ENCODE measurements at places on chromosomes 2 and 18. TPM values are rescaled to one million over a fixed set of nuclear protein-coding genes. Genes with fewer than 3 reads are reported as not detected.

The ZEB2 gene
- 177 TPM for total RNA-seq

The STARD6 gene
- total RNA-seq = not detected

The VSNL1 gene
- total RNA-seq = 31.5 TPM

The SCN9A gene
- total RNA-seq = 3.8 TPM

The MC4R gene
- not detected for total RNA-seq

The SMYD1 gene
- total RNA-seq = not detected

The FKBP1B gene
- 11.0 TPM for total RNA-seq

The KATNAL2 gene
- total RNA-seq = 3.8 TPM

The VWC2L gene
- not detected for total RNA-seq

The IL1A gene
- not detected for total RNA-seq

The KIAA2012 gene
- total RNA-seq = not detected

The LMAN1 gene
- 90.2 TPM for total RNA-seq

The SLC4A5 gene
- 1.3 TPM for total RNA-seq

DNA sequence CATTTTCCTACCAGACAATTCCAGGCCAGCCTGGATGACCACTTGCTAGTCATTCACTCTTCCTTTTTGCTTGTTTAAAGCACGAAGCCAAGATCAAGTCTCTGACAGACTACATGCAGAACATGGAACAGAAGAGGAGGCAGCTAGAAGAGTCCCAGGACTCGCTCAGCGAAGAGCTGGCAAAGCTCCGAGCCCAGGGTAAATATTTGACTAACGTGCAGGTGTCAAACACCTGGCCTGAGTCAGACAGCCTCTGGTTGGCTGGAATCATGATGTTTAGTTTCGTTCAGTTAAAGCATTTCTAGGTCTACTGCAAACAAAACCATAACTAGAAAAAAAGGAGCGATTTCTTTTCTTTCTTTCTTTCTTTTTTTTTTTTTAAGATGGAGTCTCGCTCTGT, 44.2 kb upstream of the LYPD6B start:
- no peak for DNase-seq

DNA sequence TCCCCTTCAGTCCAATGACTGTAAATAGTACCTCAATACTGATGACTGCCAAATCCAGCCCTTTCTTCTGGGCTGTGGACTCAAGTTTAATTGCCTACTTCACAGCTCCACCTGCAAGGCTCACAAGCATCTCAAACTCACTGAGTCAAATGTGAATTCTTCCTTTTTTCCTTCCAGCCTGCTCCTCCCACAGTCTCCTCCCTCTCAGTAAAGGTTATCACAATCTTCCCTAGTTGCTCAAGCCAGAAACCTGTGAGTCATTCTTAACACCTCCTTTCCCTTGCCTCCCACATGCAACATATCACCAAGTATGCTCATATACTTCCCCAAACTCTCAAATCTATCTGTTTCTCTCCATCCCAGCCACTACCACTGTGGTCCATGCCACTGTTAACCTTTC, 3.7 kb upstream of the MFSD6 start:
- peak; percentile 38 for DNase-seq

DNA sequence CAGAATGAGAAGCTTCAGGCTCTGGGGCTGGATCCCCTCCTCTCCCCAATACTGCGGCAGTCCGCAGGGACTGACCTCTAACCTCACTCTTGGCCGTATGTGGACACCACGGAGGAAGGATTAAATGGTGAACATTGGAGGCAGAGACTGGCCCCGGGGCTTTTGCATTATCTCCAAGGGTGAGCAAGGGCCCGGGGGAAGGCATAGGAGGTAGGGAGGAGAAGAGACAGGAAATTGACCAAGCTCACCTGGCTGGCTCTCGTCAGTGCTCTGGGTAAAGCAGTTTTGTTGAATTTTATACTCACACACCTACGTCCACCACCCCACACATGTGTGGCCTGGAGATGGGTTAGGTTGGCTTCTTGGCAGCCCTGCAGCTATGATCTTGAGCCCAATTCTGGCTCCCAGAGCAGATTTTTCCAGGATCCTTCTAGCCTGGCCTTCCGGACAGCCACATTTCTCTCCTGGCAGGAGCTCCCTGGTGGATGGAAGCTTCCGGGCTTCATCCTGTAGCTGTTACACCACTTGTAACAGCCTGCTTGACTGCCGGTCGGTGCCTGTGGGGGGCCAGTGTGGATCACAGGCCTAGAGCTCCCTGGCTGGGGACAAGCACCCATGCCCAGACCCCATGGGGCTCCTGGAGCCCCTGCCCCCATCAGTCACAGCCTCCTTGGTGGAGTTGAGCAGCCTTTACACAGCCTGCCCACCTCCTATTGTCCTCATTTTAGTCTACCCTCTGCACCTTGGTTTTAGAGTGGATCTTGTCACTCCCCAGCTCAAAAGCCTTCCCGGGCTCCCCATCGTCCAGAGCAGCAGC, 7.6 kb downstream of the ITM2C start:
- peak; percentile 51 for DNase-seq

- DNase-seq = no peak
Measured at GRCh38 chr2:173087793-173088496, 12.3 kb downstream of the MAP3K20 start.

- peak; percentile 61 for DNase-seq
Measured at GRCh38 chr2:65081232-65081685, 25.0 kb downstream of the CEP68 start.

DNA sequence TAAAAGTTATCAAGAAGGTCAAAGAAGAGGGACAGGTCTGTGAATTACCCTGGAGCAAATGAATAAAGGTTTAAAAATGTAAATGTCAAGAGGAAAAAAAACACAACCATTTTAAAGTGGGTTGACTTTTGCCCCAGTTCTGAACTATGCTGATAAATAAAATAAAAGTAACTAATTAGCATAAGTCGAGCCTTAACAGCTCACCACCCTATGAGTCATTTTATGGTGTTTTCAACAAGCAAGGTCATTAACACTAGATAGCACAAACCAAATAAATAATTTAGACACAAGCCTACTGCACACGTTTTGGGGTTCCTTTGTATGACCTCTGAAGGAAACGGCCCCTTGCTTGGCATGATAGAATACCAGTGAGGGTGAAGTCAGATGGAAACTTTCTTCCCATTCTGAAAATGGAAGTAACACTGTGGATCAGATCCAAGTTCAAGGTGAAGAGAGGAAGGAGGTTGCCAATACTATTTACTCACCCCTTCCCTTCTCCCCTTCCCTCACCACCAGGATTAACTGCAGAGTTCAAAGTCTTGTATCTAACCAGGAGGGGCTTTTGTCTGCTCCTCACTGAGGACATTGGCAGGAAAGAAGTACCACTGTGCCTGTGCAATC, 380.0 kb upstream of the ACVR2A start:
- no peak for DNase-seq

DNA sequence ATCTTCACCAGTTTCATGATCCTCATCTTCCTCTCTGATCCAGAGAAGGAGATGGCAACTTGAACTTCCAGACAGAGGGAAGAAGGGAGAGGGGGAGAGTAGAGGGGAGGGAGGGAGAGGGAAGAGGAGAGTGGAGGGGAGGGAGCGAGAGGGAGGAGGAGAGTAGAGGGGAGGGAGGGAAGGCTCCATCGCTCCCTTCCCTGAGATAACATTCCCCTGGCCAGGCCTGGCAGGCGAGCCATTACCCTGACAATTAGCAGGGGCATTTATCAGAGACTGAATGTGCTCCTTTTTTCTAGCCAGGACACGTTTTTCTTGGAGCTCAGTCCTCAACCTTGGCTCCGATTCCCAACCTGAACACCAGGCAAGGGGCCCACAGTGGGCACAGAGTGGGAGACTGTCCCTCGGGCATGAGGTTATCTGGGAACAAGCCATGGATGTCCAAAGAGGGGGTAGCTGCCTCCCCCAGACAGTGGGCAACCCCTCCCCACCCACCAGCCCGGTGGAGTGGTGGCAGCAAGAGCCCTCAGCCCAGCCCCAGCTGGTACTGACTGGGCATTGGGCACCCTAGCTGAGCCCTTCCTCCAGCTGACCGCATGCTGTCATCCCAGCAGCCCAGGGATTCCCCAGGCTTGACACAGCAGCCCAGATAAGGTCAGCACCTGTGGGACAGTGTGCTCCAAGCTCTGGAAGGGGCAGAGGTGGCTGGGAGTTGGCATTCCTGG, 81.8 kb downstream of the TNS1 start:
- DNase-seq = no peak

DNA sequence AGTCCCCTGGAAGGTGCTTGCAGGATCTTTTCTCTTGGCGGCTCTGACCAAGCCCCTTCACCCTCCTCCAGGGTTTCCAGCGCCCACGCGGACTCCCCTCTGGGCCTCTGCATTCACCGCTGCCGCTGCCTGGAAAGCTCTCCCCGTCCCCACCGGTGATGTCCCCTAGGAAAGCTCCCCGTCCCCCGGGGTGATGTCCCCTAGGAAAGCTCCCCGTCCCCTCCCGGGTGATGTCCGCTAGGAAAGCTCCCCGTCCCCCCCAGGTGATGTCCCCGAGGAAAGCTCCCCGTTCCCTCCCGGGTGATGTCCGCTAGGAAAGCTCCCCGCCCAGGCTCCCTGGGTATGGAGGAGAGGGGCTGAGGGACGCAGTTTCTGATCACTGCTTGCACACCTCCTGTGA, 27.9 kb downstream of the ZAP70 start:
- no peak for DNase-seq

DNA sequence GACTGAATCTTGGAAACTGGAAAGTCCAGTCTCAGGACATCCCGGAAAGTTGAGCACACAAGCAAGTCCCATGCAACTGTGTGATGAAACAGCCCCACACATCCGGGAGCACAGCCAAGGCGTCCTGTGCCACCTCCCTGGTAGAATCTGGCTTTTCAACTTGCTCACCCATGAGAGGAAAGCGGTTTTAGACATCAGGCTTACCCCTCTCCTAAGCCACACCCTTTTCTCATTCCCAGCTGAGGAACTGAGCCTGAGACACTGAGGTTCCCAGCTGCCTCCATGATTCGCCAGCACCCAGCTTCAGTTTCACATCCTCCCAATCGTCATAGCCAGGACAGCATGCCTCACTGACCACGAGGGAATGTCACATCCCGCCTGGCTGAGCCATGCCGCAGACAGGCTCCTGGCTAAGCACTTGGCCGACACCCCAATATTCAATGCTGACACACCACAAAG, 60.3 kb downstream of the STEAP3 start:
- peak; percentile 75 for DNase-seq

- no peak for DNase-seq
Measured at GRCh38 chr2:200423541-200423940, 86.3 kb downstream of the KCTD18 start.

DNA sequence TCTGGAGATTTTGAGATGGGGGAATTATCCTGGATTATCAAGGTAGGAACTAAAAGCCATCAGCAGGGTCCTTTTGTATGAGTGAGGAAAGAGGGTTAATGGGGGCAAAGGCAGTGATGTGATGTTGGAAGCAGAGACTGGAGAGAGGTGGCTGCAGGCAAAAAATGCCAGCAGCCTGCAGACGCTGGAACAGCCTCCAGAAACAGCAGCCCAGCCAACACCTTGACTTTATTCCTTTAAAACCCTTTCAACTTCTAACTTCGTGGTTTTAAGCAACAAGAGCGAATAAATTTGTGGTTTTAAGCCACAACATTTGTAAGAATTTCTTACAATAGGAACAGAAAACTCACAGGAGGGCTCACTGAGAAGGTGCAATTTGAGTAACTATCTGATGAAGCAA, 523.1 kb upstream of the HS6ST1 start:
- DNase-seq = no peak

- DNase-seq = no peak
Measured at GRCh38 chr2:18803141-18803939, 214.0 kb upstream of the NT5C1B start.

DNA sequence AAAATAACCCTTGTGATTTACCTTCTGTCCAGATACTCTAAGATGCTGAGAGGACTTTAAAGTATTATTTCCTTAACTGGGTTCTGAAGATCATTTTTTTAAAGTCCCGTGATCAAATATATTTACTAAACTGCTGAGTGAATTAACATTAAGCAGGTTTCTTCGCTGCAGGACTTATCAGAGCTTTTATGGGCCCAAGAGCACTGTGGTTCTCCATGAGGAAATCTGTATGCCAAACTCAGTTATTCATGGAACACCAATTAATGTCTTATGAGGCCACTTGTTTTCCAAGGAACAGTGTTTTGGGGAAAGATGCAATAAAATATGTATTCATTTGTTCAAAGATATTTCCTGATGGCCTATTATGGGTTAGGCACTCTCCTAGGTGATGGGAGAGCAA, 80.1 kb upstream of the ATG16L1 start:
- DNase-seq = no peak

- no peak for DNase-seq
Measured at GRCh38 chr2:16130906-16131400, 190.6 kb downstream of the MYCN start.

DNA sequence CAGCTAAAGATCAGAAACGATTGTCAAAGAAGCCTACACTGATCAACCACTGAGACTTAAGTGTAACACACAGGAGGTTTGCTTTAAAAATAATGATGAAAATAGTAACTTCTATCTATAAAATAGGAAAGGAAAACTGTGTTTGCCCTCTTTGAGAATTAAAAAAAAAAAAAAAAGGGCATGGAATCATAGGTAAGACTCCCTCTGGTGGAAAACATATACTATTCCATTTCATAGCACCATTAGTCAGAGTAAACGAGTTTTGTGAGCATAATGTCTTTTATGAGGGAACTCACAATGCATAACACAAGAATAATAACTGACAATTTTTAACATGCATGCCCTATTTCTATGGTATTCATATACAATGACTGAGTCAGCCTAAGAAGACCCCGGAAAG, 36.3 kb downstream of the SLC35F5 start:
- DNase-seq = no peak

GRCh38 chr2:226407135-226407534, 392.5 kb downstream of the IRS1 start:
- DNase-seq = no peak

DNA sequence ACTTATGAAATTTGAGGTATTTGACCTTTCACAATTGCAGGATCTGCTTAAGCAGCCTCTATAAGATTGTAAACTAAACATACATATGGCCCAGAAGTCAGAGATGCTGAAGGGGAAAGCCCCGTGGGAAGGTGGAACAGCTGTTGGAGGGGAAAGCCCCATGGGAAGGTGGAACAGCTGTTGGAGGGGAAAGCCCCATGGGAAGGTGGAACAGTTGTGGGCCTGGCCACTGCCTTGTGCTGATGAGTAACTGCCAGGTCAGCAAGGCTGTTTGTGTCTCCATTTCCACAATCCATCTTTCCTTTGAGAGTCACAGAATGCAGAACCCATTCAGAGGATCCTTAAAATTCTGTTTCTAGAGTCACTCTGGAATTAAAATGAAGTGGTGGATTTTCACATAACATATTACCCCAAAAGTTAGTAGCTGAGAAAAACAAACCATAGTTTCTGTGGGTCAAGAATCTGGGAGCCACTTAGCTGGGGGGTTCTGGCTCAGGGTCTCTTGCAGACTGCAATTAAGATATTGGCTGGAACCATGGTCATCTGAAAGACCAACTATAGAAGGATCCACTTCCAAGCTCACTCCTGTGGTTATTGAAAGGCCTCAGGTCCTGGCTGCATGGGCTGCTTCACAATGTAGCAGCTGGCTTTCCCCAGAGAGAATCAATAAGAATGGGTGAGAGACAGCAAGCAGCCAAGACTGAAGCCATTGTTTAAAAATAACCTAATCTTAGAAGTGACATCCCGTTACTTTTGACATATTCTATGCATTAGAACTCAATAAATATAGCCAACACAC, 86.6 kb upstream of the CAVIN2 start:
- no peak for DNase-seq
